8988T (cell line): ENCODE measurements at places on chromosomes 12 and 14.

- DNase-seq = no peak
Measured at GRCh38 chr14:101719708-101720107, 41.8 kb upstream of the PPP2R5C start.

DNA sequence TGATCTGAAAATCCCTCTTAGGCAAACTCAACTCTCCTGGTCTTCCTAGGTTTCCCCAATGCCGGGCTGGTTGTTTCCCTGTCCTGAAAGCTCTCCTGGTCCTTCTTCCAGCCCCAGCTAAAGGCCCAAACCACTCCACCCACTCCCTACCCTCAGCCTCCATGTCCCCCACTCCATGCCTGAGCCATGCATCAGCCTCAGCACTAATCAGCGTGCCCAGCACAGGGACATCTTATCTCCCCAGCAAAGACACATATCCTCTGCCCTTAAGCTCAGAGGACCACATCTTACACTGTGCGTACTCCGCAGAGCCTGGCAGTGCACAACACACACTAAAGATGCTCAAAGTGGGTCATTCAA is 25.9 kb downstream of the ACTN1 start:
- no peak for DNase-seq

GRCh38 chr12:15852383-15852782 is 29.8 kb upstream of the STRAP start:
- no peak for DNase-seq

DNA sequence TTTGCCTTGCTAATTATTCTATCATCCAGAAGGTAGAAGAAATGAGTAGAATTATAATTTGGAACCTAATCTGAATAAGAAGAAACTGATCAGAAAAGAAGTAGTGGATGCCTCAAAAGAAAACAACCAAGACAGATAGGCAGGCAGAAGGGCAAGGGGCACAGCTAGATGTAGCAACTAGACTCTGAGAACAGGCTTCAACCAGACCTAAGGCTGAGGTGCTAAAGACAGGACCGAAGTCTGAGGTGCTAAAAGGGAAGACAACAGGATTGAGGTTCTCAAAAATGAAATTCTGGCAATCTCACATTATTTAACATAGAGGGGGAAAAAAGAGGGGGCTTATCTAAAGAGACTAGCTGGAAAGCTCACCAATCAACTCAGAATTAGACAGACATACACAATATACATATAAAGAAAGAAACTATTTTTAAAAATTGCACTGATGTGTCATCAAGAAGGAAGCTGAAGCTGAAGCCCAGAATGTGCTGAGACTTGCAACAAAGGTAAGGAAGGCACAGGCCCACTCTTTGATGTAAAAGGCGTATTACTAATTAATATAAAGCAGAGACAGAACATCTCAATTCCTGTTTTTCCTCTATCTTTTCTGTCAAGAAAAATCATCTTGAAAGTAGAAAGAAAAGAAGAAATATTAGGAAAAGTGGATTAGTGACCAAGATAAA is 43.8 kb upstream of the CSRNP2 start:
- DNase-seq = no peak

DNA sequence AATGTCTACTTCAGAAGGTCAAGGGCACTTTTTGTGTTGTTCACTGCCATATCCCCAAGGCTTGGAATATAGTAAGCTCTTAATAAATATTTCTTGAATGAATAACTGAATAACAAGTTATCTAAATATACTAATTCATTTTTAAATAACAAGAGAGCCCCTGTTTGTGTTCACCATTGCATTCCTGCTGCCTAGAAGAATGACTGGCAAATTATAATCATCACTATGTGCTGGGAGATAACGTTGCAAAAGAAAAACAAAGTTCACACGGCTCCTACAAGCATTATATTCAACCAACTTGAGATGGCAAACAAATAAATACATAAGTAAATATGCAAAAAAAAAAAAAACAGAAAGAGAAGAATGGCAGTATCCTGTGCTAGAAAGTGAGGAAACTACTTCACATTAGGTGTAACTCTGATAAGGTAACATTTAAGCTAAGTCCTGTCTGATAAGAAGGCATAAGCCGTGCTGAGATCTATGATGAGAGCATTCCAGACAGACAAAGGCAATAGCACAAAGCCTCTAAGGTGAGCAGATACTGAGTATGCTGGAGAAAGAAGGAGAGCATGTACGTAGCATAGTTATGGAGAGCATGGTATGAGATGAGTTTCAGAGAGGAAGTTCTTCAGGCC is 9.2 kb upstream of the TSPAN8 start:
- DNase-seq = no peak

- no peak for DNase-seq
Measured at GRCh38 chr12:116133636-116134214, 143.8 kb downstream of the MED13L start.

DNA sequence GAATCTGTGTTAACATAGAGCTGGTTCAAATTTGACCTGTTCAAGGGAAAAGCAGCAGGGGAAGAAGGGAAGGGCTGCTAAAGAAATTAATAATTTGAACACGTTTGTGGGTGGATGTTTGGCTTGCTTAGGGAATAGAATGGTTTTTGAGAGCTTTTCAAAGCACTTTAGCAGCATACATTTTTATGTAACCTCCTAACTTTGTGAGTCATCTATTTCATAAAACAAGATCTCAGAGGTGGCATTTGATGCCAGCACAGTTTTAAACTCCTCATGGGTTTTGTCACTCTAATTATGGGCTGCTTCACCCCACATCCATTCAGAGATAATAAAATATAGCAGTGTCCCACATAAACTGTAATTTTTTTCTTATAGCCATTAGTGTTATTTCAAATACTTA is 143.8 kb downstream of the ACSS3 start:
- no peak for DNase-seq

DNA sequence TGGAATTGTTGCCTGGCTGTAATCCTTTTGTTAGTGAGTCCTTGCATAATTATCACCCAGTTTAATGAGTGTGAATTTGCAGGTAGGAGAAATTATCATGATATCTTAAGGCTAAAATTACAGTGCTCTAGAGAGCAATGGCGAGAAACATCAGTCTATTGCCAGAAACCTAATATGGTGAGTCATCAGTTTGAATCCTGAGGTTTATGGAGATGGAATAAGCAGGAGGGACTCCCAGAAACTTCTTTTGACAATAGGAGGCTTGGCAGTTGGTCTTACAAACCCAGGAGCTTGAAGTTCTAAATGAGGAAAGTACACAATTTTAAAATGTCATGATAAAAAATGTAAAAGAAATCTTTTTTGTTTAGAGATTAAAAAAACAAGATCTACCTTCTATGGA is 31.5 kb upstream of the CRADD start:
- no peak for DNase-seq

GRCh38 chr12:1117970-1118563 is 127.0 kb downstream of the ERC1 start:
- no peak for DNase-seq

GRCh38 chr12:92336641-92337040 is 191.0 kb upstream of the BTG1 start:
- DNase-seq = no peak

DNA sequence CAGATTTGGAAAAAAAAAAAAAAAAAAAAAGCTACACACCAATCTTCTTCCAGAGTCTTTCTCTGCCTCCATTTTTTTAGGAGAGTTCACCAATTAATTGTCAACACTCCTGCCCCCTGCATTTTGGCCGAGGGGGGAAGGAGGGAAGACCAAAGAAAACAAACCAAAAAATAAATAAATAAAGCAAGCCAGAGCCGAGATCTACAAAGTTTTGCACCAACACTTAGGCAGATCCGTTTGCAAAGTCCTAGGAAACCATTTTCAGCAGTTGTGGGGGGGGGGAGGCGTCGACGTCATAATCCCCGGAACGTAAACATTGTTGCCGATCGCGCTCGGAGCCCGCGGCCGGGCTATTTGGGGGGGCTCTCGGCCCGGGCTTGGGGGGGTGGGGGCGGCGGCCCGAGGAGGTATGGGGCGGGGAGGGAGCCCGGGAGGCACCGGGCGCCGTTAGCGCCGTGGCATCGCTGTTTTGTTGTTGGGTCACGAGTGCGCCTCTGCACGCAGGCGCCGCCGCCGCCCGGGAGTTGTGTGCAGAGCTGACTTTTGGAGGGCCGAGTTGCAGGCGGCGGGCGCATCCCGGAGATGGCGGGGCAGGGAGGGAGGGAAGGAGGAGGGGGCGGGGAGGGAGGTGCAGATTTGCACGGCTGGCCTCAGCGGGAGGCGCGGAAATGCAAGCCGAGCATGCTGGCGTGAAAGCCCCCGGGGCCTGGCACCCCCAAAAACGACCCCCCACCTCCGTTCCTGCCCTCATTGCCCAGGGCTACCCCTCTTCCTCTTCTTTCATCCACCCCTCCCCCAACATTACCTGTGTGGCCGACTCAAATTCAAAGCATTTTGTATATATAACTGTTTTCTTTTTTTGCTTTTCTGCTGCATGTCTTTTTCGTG is 598 bp downstream of the KDM2B start:
- DNase-seq = no peak

GRCh38 chr12:121939186-121939585 is 20.8 kb downstream of the CFAP251 start:
- DNase-seq = no peak

- no peak for DNase-seq
Measured at GRCh38 chr12:50948798-50949197, 3.5 kb upstream of the HIGD1C start.

GRCh38 chr14:93036652-93037345 is 78.9 kb downstream of the ITPK1 start:
- DNase-seq = no peak

- DNase-seq = no peak
Measured at GRCh38 chr12:55982319-55982936, 8.6 kb downstream of the RAB5B start.

GRCh38 chr12:33752854-33753253 is 269.4 kb upstream of the ALG10 start:
- DNase-seq = no peak

GRCh38 chr12:53805067-53805466 is 53.3 kb upstream of the CISTR start:
- DNase-seq = no peak

GRCh38 chr12:104738776-104739642 is 219.1 kb downstream of the SLC41A2 start:
- no peak for DNase-seq

- DNase-seq = no peak
Measured at GRCh38 chr12:126286203-126286602, 1221.0 kb downstream of the AACS start.

- no peak for DNase-seq
Measured at GRCh38 chr12:104906695-104907094, 51.4 kb downstream of the SLC41A2 start.

DNA sequence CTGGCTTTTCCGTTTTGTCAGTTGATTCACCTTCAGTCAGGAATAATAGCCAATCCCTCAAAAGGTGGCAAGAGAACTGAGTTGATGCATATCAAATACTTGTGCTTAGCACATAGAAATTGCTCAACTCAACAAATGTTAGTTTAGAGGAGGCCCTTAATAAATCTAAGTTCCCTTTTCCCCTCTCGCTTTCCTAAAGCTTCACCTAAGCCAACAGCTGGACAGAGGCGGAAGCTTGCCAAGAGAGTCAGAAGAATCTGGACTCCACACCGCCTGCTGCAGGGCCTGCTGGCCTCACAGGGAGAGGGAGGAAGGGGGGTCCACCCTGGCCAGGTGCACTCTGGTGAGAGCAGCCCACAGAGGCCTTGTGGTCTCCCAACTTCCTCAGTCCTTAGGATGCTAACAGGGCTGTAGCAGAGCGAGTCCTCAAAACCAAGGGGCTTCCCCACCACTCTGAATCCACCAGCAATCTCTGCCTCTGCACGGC is 213.1 kb downstream of the CHST11 start:
- no peak for DNase-seq

DNA sequence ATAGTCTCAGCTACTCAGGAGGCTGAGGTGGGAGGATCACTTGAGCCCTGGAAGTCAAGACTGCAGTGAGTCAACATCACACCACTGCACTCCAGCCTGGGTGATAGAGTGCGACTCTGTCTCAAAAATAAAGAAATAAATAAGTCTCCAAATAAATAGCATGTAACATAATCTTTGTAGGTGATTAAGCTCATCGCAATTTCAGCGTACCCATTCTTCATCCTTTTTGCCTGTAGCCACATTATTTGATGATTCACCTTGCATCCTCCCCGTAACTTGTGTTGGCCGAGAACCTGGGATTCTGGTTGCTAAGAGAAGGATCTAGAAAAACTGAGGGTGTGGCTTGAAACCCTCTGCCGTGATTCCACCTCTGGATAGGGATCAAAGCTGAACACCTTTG is 115.1 kb downstream of the GALC start:
- DNase-seq = no peak

GRCh38 chr12:131720921-131721320 is 10.0 kb downstream of the SFSWAP start:
- DNase-seq = no peak

DNA sequence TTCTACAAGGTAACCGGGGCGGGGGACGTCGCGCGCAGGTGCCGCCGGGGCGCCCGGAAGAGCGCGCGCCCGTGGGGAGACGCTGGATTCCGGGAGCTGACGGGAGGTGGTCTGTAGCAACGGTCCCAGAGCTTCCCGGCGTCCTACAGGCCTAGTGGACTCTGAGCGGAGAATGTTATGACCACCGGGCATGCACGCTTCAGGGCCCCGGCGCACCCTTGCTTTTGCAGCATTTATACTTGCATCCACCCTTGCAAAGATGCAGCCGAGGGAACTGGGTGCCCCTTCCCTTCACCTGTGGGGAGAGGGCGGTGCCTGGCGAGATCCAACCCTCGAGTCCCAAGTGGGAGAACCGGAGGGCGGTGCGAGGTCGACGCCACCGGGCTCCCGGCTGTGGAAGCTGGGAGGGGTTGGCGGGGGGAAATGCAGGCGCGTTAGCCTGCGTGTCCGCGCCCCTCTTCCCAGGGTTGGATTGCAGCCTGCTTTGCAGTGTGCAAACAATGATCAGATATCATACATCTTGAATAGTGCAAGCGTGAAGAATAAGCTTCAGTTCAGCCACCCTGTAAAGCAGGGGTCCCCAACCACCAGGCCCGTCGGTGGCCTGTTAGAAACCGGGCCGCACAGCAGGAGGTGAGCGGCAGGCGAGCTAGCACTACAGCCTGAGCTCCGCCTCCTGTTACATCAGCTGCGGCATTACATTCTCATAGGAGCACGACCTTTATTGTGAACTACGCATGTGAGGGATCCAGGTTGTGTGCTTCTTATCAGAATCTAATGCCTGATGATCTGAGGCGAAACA is 576 bp downstream of the ERP29 start:
- DNase-seq = no peak

- no peak for DNase-seq
Measured at GRCh38 chr14:105533391-105533790, 7.0 kb downstream of the TMEM121 start.

- no peak for DNase-seq
Measured at GRCh38 chr12:108995370-108995992, 25.4 kb downstream of the SVOP start.

GRCh38 chr14:34797747-34798583 is 77.2 kb downstream of the BAZ1A start:
- DNase-seq = no peak

- DNase-seq = no peak
Measured at GRCh38 chr12:67077617-67078016, 191.5 kb upstream of the CAND1 start.

- no peak for DNase-seq
Measured at GRCh38 chr14:52703225-52703624, 3.8 kb upstream of the PSMC6 start.

DNA sequence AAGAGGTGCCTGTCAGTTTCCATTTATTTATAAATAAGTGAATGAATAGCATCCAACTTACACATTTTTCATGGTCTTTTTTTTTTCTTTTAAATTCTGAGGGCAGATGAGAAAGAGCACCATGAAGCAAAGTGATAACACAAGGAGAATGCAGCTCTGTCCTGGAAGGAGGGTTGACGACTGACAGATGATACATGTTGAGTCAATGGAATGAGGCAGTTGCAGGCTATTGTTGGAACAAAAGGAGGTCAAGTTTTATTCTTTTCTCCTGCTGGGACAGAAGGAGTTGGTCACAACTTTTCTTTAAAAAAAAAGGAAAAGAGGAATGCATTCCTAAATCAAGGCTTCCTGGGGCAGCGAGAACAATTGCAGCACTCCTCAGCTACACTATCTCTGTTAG is 119.9 kb upstream of the PLEKHG7 start:
- no peak for DNase-seq
